ENCODE measurements at places on chromosomes 7 and 10.

DNA sequence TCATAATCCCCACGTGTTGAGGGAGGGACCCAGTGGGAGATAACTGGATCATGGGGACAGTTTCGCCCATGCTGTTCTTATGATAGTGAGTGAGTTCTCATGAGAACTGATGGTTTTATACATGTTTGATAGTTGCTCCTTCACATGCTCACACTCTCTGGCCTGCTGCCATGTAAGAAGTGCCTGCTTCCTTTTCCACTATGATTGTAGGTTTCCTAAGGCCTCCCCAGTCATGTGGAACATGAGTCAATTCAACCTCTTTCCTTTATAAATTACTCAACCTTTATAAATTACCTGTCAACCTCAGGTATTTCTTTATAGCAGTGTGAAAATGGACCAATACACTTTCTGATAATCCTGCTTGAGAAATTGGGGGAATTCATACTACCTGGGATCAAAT is 80.2 kb downstream of the ZNF37A start:
- no peak for DNase-seq

DNA sequence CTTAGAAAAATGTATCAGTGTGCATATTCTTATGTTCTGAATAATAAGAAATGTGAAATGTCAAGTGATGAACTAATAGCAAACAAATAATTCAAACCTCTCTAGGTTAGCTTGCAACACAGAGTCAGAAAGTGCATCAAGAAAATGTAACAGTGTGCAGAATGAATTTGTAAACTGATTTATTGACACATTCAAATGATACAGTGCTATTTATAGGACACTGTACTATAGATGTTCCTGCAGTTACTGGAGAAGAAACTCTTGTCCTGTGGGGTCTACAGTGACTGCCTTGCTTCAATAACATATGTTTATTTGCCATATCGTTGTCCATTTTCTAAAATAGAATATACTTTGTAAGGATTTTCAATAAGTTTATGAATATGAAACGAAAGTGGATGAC is 639.0 kb downstream of the CNTNAP2 start:
- no peak for DNase-seq

DNA sequence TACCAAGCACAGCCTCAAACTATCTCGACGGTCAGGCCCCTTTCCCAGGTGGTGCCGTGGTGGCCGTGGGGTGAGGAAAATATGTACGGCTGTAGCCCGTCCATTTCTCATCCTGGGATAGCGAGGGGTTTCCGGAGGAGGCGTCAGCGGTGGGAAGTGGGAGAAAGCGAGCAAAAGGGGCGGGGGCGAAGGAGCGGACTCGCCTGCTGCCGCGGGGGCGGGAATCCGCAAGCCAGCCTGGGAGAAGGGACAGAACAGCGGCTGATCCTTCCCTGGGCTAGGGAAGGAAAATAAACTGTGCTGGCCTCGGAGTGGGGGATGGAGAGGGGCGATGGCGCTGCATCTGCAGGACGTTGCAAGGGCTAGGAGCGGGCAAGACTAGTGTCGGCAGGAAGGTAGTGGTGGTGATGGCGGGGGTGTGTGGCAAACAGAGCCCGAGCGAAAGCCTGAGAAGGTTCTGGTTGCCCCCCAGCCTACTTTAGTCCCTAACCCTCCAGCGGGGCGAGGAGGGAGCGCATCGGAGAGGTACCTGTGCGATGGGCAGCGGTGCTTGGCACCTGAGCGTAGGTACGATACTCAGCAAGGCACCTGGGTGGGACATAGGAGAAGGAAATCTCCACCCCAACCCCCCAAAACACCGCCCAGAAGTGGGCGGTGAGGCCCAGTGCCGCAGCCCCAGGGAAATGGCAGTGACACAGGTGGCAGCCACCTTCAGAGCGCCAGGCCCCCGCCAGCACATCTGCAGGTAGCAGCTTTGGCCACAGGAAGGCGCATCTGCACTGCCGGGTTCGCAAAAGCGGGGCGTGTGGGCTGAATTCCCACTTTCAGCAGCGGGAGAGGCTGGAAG is 49.9 kb upstream of the STEAP1B start:
- peak; percentile 7 for DNase-seq

GRCh38 chr10:112294169-112294568 is 11.0 kb downstream of the TECTB start:
- no peak for DNase-seq

DNA sequence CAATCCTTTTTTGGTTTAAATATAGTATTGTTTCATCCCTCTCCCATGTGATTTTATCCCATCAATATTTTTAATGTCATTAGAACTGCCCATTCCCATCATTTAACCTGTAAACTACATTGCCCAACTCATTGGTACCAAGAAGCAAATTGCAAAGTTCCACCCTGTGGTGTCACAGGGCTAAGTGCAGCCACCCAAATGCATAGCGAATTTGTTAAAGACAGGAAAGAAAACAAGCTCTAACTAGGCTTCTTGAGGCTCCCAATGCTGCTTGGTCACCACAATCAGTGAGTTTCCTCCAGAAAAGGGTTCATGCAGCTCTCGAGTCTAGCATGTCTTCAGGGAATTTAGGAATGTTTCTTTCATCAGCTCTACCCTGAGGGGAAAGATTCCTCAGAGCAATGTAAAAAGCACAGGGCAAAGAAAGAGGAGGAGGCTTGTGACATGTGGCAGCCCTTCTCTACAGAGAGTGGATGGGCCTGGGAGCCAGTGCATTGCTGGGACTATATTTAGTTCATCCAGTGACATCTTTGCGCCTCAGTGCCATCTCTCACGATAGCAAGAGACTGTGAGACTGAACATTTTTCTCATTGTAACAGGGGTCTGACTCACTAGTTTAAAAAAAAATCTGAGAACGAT is 58.1 kb downstream of the CAV1 start:
- no peak for DNase-seq

GRCh38 chr10:127527891-127528290 is 21.2 kb upstream of the NPS start:
- DNase-seq, result no peak

GRCh38 chr7:29609162-29610037 is 45.8 kb downstream of the PRR15 start:
- DNase-seq, result peak; percentile 30

DNA sequence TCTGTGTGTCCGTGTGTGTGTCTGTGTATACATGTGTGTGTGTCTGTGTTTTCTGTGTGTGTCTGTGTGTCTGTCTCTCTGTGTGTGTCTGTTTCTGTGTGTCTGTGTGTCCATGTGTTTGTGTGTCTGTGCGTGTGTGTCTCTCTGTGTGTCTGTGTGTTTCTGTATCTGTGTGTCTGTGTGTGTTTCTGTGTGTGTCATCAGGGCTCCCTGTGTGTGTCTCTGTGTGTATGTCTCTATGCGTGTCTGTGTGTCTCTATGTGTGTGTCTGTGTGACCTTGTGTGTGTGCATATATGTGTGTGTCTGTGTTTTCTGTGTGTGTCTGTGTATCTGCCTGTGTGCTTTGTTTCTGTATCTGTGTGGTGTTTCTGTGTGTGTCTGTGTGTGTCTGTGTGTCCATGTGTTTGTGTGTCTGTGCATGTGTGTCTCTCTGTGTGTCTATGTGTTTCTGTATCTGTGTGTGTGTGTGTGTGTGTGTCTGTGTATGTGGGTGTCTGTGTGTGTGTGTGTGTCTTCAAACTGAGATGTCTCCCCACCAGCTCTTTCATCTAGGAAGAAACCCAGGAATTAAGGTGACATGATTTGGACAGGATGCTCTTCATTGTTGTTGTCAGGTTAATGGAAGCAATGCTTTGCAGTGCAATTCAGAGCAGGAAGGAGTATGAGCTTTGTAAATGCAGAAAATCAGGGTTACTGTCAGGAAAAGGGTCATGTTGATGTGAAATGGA is 20.7 kb upstream of the PPIF start:
- DNase-seq, result no peak

DNA sequence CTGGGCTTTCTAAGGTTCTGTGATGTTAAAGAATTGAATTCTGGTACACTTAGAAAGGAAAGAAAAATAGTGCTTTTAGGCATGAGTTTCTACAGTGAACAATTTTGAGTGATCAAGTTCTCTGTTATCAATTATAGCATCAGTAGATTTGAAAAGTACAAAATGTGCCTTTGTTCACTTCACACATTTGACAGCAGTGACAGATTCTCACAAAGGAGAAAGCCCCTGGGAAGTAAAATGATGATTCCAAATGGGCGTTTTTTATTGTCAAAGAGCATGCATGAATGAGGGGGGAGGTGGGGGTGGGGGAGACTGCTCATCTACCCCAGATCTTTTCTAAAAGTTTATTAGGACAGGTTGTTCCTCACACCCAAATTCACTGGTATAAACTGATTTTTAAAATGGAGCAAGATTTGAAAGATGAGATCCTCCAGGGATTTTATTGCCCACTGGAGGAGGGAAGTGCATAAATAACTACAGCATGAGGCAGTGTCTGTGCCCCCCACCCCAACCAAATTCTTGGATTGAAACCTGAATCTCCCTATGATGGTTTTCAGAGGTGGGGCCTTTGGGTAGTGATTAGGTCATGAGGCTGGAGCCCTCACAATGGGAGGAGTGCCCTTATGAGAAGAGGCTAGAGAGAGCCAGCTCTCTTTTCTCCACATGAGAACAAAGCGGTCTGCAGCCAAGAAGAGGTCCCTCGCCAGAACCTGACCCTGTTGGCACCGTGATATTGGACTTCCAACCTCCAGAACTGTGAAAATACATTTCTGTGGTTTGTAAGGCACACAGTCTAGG is 79.5 kb downstream of the AOAH start:
- DNase-seq, result no peak

DNA sequence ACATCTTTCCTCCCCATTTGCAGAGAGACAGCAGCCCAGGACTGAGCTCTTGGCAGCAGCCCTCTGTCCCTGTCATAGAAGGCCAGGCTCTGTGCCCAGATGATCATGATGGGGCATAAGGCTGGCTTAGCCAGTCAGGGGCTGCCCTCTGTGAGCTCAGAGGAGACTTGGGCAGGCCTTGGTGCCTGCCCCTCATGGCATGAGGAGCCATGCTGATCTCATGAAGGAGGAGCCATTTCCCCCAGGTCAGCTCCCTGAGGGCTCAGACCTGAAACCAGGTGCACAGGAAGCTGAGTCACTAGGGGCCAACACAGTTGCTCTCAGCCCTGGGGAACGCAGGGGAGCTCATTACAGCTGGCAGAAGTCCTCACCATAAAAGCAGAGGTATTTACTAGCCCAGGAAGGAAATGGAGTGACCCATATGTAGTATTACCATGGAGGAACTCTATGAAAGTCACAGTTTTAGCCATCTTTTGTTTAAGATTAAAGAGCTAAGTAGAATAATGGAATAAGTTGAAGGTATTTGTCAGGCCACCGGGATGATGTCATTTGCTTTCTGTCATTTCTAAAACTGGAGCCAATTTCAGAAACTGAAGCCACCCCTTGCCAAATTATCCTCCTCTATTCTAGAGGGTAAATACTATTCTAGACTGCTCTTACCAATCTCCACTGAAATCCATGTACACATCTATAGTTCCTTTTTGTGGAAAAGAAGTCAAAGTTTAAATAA is 362.4 kb upstream of the ZNF32 start:
- no peak for DNase-seq

DNA sequence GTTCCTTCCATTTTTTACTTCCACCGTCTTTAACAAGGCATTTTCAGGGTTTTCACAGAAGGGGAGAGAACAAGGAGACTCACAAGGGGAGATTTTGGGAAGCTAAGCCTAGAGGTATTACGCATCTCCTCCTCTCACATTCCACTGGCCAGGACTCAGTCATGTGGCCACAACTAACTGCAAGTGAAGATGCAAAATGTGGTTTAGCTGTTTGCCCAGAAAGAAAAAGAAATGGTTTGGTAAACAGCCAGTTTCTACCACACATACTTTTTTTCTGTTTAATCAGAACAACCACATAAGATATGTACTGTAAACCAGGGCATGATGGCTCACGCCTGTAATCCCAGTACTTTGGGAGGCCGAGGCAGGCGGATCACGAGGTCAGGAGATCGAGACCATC is 21.4 kb upstream of the HELLS start:
- no peak for DNase-seq

GRCh38 chr7:116511552-116512519 is 12.3 kb downstream of the CAV2 start:
- DNase-seq, result peak; percentile 10

DNA sequence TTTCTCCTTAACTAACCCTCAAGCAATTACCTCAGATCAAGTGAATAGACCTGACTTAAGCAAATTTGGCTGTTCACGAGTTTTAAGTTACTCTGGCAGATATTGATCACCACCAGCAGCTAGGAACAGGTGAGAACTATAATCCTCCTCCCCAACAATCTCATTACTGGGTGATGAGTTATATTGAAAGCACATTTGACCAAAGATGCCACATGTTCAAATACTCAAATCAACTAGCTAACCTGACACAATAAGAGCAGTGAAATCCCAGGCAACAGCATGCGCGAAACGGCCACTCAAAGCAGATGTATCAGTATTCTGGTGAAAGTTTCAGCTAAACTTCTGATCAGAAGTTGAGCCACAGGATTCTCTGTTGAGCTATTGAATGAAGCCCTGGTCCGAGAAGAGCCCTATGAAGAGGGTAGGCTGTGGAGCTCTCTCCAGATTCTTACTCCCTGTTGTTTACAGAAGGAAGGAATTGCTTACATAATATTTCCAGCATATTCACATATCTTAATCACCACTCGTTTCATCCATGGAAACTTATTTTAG is 52.6 kb downstream of the CAV1 start:
- no peak for DNase-seq

- no peak for DNase-seq
These were observed 1.0 kb downstream of the TWIST1 start for GRCh38 chr7:19116121-19117090.

- DNase-seq, result no peak
These were observed 8.6 kb downstream of the ZNF786 start for GRCh38 chr7:149081914-149082313.

DNA sequence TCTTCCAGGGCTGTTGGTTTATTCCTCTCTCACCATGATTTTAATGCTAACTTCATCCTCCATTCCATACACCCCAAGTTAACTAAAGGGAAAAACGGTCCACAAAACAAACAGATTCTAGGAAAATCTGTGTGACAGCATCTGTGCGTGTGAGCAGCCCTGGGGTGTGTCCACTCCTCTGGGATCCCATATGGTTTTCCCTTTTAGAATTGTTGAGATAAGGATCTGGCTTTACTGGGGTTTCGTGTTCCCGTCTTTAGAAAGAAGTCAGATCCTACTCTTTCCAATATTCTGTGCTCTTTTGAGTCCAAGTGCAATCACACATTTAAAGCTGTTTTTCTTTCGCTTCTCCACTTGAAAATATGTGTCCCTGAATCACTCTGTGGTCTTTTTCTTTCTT is 257.1 kb downstream of the KLF6 start:
- DNase-seq, result no peak

Data from HepG2 (cell line).